ENCODE measurements at places on chromosomes 1 and 21. TPM values are rescaled to one million over a fixed set of nuclear protein-coding genes. Genes with fewer than 3 reads are reported as not detected.

GRCh38 chr1:74245168-74245772 is 10.1 kb downstream of the TNNI3K start:
- H3K27ac ChIP-seq = no peak overlapping the region
- no peaks in the 10 kb centered on the region for H3K27me3 ChIP-seq
- no peaks in the 10 kb centered on the region for H3K4me1 ChIP-seq
- H3K36me3 ChIP-seq = no peaks in the 10 kb centered on the region
- no peak for DNase-seq

- peak; percentile 32 for DNase-seq
- H3K27ac ChIP-seq = no peak overlapping the region
- no peaks in the 10 kb centered on the region for H3K27me3 ChIP-seq
- no peak overlapping the region for H3K4me3 ChIP-seq
These were observed 276.1 kb downstream of the RPS6KC1 start for GRCh38 chr1:213327017-213327667.

The FHL3 gene
- 21.3 TPM for total RNA-seq

The DMBX1 gene
- total RNA-seq = 2.0 TPM
